Left ventricle myocardium inferior (tissue), 1 donor: ENCODE measurements at places on chromosomes 16 and 17. TPM values are rescaled to one million over a fixed set of nuclear protein-coding genes. Genes with fewer than 3 reads are reported as not detected.

GRCh38 chr16:49832177-49832576 lies 23.7 kb downstream of the ZNF423 start:
- peak; percentile 49 for DNase-seq

GRCh38 chr17:35164716-35165115 lies 17.1 kb downstream of the UNC45B start:
- DNase-seq, result no peak

- DNase-seq, result no peak
Measured at GRCh38 chr17:76791053-76791980, 53.4 kb downstream of the MFSD11 start.

DNA sequence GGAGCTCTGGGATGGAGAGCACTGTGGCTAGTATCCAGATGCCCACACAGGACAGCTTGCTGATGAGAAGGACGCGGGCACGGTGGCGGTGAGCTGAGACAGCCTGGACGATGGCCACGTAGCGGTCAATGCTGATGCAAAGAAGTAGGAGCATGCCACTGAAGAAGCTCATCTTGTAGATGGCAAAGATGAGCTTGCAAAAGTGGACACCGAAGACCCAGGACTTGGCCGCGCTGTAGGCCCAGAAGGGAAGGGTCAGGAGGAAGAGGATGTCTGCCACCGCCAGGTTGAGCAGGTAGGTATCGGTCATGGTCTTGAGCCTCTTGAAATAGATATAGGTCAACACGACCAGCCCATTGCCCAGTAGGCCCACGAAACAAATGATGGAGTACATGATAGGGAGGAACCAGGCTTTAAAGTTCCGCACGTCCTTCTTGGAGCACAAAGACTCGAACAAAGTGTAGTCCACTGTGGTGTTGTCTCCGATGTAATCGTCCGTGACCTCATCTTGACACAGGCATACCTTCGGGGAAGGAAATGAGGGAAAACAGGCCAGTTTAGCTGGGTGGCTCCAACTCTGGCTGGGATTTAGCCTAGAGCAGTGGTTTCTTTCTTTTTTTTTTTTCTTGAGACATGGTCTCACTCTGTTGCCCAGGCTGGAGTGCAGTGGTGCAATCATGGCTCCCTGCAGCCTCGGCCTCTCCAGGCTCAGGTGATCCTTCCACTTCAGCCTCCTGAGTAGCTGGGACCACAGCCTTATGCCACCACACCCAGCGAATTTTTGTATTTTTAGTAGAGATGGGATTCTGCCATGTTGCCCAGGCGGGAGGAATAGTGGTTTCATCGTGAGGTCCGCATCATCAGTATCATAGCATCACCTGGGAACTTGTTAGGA lies 9.7 kb downstream of the CCR7 start:
- DNase-seq, result peak; percentile 11

Gene MT3
- 4.1 TPM for total RNA-seq

- DNase-seq, result no peak
Measured at GRCh38 chr16:60060731-60061130, 1326.6 kb upstream of the GOT2 start.

GRCh38 chr16:10333321-10334032 lies 52.4 kb upstream of the ATF7IP2 start:
- no peak for DNase-seq

GRCh38 chr17:58993311-58993710 lies 113.4 kb downstream of the TRIM37 start:
- no peak for DNase-seq

- no peak for DNase-seq
Measured at GRCh38 chr17:64115822-64116534, 14.0 kb downstream of the ERN1 start.

Gene UTS2R
- 1.4 TPM for total RNA-seq

Gene HCRT
- not detected for total RNA-seq

Gene EFCAB5
- not detected for total RNA-seq

- DNase-seq, result no peak
Measured at GRCh38 chr17:4944554-4945175, 3.7 kb downstream of the PFN1 start.

DNA sequence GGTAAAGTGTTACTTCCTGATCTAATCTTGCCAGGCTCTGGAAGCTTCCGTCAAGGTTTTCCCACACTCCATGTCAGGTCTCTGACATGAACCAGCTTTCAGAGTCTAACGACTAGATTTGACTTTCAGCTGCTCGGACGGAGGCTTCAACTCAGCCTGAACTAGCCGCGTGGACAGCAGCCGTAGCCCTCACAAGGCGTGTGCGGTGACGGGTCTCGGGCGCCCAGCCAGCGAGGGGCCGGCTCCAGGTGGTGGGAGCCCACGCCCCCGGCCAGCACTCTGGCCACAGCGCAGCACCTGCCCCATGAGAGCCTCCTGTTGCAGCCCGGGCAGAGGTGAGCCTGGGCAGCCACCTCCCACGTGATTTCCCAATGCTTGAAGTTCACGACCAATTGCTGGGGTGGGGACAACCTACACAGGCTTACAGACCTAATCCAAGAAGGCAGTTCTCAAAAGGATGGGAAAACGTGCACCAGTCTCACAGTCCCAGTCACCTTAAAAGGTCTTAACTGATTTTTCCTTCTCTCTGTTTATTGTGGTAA lies 45.5 kb downstream of the TBC1D16 start:
- no peak for DNase-seq

GRCh38 chr17:69916761-69917160 lies 158.3 kb upstream of the KCNJ16 start:
- DNase-seq, result no peak

Gene SMIM22
- not detected for total RNA-seq

- no peak for DNase-seq
Measured at GRCh38 chr17:58325289-58325726, 3.3 kb downstream of the TSPOAP1 start.

GRCh38 chr17:37438141-37438540 lies 31.5 kb downstream of the TADA2A start:
- DNase-seq, result no peak

- DNase-seq, result no peak
Measured at GRCh38 chr17:17672453-17673368, 8.5 kb upstream of the RAI1 start.

GRCh38 chr17:32350666-32351418 lies 885 bp downstream of the ZNF207 start:
- no peak for DNase-seq

Gene PRSS36
- total RNA-seq, result 1.4 TPM

DNA sequence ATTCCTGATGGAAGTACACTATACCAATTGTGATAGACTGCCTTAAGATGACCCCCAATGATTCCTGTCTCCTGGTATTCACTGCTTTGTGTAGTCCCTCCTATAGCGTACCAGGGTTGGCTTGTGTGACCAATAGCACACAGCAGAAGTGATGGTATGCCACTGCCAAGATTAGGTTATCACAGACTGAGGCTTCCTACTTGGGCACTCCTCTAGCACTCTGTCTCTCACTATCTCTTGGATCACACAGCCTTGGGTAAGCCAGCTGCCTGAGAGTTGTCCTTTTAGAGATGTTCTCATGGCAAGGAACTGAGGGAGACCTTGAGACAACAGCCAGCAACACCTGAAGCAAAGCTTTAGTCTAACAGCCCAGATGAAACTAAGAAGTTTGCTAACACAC lies 12.7 kb upstream of the AMFR start:
- no peak for DNase-seq

DNA sequence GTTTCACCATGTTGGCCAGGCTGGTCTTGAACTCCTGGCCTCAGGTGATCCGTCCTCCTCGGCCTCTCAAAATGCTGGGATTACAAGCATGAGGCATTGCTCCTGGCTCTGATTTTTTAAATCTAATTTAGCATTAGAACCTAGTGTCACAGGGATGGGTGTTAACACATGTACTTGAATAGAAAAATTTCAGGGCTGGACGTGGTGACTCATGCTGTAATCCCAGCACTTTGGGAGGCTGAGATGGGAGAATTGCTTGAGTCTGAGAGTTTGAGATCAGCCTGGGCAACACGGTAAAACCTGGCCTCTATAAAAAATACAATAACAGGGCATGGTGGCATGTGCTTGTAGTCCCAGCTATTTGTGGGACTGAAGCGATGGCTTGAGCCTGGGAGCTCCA lies 6.0 kb upstream of the RNF135 start:
- no peak for DNase-seq

GRCh38 chr17:36901506-36901905 lies 35.8 kb upstream of the LHX1 start:
- DNase-seq, result no peak

DNA sequence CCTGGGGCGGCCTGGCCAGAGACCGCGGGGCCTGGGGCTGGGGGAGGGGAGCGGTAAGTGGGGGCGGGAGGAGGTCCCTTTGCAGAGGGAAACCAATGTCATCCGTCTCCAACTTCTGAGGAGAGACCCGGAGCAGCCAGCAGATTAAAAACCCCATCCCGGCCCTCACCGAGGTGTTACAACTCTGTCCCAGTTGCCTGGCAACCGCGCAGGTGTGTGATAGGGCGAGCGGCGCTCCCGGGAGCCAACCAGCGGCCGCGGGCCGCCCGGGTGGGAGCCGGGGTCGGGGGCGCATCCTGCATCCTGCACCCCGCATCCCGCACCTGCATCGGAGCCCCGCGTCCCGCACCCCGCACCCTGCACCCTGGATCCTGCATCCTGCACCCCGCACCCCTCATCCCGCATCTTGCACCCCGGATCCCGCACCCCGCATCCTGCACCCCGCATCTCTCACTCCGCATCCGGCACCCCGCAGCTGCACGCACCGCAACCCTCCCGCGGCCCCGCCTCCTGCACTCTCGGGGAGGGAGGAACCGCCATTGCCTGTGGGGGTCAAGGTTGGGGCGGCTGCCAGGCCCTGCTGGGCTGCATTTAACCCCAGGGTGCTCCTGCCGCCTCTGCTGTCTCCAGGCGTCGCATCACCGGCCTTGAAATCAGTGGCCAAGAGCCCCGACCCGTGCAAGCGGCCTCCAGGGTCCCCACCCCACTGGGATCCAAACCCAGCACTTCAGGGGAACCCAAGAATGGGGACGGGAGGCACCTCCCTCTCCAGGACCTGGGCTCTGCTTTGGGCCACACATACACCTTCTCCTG lies 47.3 kb downstream of the RTN4RL1 start:
- no peak for DNase-seq

- no peak for DNase-seq
Measured at GRCh38 chr17:46035112-46035818, 36.2 kb downstream of the STH start.

DNA sequence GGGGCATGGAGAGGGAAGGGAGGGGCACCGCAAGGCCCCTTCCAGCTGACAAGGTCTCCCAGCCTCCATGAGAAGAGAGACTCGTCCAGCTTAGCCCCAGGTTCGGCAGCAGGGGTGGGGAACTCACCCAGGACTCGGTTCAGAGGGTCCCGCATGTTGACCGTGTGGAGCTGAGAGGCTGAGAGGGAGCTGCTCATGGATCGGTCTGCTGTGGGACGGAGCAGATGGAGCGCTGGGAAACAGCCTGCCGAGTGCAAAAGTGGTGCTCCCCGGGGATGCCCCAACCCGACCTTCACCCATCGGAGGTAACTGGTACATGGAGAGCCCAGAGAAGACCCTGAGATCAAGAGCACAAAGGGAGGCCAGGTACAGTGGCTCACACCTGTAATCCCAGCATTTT lies 4.9 kb downstream of the CSF3 start:
- no peak for DNase-seq

DNA sequence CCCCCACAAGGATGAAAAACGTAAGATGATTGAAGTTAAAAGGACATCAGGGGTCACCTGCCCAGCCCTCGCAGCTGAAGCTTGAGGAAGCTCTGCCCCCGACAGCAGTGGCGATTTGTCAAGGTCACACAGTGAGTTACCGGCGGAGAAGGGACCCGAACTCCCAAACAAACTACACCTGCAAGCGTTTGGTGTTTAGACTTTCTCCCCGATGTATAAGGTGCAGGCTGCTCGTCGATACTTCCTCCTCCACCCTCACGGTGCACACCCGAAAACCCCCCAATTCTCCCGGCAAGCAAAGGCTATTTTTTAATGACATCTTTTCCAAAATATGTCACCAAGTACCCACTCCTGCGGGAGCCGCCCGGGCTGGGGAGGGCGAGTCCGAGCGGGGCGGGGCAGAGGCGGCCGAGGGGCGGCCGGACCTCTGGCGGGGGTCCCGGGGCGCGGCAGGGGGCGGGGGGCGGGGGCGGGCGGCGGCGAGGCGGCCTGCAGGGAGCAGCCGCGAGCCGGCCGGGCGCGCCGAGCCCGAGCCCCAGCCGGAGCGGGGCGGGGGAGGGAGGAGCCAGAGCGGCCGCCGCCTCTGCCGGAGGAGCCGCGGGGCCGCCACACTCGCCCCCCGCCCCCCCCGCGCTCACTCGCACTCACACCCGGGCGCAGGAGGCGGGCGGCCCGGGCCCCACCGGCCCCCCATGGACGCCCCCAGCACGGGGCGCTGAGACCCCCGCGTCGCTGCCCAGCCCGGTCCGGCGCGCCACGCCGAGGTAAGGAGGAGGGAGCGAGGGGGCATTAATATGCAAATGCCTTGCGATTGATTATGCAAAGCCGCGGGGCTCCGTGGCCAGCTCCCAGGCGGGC lies at the start of gene THRA:
Gene THRA, plus strand, starts transcription at position 637 of the 858 bp plus-strand sequence. CDS start 11,524 bp downstream, outside the sequence.
- peak; percentile 83 for DNase-seq

Gene SPNS2
- 11.2 TPM for total RNA-seq

- no peak for DNase-seq
Measured at GRCh38 chr17:19335951-19336631, 26.4 kb downstream of the B9D1 start.

DNA sequence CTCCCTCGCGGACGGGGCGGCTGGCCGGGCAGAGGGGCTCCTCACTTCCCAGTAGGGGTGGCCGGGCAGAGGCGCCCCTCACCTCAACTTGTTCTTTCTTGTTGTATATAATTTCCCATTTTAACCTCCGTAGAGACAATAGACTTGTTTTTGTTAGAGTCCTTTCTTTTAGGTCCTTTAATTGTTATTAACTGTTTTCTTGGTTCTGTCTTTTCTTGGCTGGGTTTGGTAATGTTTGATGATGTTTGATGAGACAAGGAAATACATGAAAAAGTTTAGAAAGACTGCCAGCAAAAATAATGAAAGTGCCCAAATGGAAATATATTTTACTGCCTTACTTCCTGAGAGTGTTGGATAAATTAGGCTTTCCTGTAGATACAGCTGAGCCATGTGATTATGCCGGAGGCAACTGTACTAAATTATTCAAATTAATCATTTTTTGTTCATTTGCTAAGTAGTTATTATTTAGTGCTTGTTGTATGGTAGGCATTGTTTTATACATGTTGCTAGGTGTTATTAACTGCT lies 30.9 kb downstream of the PRPSAP2 start:
- DNase-seq, result no peak

DNA sequence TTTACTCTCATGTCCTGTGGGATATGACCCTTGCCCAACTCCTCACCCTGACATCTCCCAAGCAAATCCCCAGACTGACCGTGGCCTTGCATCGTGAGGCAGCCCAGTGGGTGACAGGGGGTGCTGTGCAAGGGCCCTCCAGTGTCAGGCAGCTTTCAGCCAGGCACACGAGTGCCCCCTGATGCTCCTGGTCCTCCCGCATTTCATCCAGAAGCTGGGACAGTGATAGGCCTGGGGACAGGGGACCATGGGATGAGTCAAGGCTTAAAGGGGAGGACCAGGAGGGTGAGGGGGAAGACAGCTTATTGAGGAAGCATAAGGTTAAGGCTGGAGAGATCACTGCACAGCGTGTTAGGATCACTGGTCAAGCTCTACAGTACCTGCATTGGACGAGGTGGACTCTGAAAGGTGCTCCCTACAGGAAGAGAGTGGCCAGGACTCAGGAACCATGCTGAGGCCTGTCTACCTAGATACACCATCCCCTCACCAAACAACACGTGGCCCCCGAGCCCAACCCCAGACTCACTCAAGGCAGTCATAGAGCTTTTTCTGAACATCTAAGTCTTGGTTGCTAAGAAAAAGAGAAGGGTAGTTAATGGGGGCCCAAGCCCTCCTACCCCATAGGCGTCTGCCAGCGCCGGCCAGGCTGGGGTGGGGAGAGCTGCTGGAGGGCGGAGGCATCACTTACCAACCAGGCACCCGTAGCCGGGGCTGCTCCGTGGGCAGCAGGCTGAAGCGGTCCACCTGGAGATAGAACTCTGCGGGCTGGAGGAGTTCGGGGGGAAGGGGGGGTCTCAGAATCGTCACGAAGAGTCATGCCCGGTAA lies 998 bp downstream of the ACD start:
- no peak for DNase-seq
